ENCODE measurements at places on chromosomes 7 and 10. TPM values are rescaled to one million over a fixed set of nuclear protein-coding genes. Genes with fewer than 3 reads are reported as not detected.

Gene CLEC5A
- 1.1 TPM for total RNA-seq

GRCh38 chr10:101250136-101250535 lies 20.9 kb upstream of the LBX1 start:
- DNase-seq, result no peak

GRCh38 chr10:128230401-128230800 lies 104.2 kb upstream of the MKI67 start:
- DNase-seq, result no peak

DNA sequence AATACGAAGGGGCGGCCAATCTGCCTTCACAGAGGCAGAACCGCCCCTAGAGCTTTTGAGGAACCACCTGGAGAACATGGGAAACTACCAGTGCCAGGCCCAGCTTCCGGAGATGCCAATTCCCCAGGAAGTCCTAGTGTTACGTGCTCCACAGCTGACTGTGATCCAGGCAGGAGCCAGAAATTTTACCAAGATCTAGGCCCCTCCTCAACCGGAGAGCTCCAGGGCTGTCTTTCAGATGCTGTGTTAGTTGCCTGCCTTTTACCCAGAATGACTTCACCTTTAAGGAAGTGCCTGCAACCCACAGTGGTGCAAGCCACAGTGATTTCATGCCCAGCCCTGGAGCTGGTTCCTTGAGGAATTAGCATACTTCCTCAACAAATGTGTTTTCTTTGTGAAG lies 62.9 kb downstream of the ELMO1 start:
- DNase-seq, result no peak

DNA sequence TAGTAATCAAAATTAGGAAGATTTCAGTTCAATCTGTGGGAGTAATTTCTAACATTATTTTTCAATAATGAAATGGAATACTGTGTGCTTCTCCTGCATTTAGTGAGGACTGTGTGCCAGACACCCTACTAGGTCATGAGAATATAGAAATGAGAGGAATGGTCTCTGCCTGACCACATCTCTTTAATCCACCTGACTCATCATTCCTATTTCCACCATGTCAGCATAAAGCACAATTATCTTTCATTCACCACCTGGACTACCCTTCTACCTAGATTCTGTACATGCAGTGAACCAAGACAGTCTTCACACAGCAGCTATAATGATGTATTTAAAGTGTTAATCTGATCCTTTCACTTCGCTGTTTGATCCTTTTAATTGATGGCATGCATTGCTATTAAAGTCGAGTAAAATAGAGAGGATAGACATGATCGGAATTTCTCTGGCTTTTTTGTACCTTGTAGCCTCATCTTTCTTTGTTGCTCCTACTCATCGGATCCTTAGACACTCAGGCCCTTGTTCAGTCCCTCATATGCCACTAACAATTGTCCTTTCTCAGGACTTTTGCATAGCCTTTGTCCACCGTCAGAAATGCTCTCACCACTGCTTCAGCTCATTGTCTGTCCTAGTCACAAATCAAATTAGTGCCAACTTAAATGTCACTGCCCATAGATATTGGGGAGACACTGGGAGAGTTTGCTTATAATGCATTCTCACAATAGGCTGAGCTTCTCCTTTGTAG lies 1037.1 kb downstream of the REEP3 start:
- DNase-seq, result no peak

Gene PDSS1
- total RNA-seq, result 5.4 TPM

Gene AGMO
- 2.2 TPM for total RNA-seq

DNA sequence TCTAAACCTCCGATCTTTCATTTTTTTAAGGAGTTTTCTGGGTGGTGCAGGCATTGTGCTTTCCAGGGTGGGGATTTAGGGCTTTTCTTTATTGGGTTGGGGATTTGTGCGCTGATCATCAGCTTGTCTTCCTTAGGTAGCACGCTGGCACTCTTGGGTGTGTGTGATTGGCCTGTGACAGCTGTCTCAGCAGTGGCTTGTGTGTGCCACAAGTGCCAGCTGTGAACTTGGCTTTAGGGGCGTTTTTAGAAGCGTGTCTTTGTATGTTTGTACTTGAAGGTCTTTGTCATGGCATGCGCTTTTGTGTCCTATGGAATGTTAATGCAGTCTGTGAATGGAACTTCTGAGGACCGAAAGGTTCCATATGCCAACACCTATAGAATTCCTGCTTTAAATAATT lies 788 bp downstream of the AKAP9 start:
- no peak for DNase-seq

DNA sequence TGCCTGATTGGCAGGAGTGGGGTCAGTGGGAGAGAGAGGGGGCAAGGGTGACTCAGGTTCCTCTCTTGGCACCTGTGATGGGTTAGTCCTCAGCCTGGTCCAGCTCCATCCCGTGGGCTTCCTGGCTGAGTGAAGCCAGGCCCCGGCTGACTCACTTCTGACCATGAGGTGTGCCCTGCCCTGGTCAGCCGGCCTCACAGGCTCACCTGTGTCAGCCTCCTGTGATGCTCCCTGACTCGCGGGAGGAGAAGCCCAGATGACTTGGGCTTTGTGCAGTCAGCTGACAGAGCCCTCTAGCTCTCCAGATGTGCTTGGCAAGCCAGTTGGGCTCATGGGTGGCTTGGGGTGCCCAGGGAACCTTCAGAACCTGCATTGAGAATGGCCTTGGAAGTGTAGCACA lies 16.0 kb upstream of the PPIF start:
- no peak for DNase-seq

Gene OPN1SW
- total RNA-seq, result not detected

GRCh38 chr10:24664991-24665390 lies 58.7 kb downstream of the ARHGAP21 start:
- DNase-seq, result no peak

- no peak for DNase-seq
Measured at GRCh38 chr7:38677981-38678697, 47.0 kb upstream of the AMPH start.

DNA sequence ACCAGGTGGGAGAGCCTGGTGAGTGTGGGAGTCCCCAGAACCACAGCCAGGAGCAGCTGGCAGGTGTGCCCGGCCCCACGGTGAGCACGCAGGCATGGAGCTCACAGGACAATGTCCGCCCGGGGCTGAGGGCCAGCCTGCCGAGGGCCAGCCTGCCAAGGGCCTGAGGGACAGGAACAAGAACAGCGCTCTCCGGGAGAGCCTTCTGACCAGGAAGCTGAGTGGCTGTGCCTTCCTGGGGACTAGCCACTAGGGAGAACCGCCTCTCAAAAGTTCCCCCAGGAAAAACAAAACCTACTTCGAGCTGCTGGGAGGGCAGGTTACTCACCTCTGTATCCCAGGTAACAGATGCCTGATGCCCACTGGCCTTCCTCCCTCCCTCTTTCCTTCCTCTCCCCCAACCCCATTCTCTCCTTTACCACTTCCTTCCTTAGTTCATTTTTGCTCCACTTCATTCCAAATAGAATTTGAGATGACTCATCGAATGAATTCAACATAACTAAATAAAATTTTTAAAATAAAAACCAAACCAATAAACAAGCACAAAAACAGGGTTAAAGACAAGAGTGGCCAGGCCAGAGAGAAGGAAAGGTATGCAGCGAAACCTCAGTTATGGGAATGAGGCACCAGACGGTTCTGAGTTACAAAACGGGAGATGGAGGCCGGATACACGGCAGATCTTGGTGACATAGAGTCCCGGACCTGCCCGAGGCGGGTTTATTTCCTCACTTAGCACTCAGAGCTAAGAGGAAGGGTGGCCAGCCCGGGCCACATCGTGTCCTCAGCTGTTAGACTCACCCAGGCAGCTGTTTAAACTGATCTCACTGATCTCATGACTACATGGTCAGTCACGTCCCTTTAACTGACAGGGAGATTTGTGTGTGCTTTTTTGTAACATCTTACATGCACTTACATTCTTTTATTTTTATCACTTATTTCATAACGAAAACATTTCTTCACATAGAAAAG lies 128.5 kb downstream of the TNS3 start:
- DNase-seq, result peak; percentile 32

- no peak for DNase-seq
Measured at GRCh38 chr10:17548162-17548561, 69.0 kb downstream of the HACD1 start.

DNA sequence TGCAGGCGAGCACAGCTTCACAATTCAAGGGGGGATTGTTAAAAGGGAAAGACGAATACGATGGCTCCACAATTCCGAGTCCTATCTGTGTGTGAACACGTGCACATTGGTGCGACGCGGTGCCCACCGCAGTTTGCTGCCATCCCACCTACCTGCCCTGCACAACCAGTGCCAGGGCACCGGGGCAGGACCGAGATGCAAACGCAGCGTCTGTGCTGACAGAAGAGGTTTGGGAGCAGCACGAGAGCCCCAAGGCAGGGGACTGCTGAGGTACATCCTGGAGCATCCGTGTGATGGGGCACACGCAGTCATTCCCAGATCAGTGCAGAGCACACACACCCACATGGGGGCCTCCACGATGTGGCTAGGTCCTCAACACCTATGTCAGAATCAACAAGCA lies 221.3 kb downstream of the DNAJB6 start:
- DNase-seq, result no peak

- DNase-seq, result no peak
Measured at GRCh38 chr7:75756991-75757676, 14.9 kb downstream of the CCL26 start.

Gene ARHGAP19
- total RNA-seq, result 4.6 TPM

DNA sequence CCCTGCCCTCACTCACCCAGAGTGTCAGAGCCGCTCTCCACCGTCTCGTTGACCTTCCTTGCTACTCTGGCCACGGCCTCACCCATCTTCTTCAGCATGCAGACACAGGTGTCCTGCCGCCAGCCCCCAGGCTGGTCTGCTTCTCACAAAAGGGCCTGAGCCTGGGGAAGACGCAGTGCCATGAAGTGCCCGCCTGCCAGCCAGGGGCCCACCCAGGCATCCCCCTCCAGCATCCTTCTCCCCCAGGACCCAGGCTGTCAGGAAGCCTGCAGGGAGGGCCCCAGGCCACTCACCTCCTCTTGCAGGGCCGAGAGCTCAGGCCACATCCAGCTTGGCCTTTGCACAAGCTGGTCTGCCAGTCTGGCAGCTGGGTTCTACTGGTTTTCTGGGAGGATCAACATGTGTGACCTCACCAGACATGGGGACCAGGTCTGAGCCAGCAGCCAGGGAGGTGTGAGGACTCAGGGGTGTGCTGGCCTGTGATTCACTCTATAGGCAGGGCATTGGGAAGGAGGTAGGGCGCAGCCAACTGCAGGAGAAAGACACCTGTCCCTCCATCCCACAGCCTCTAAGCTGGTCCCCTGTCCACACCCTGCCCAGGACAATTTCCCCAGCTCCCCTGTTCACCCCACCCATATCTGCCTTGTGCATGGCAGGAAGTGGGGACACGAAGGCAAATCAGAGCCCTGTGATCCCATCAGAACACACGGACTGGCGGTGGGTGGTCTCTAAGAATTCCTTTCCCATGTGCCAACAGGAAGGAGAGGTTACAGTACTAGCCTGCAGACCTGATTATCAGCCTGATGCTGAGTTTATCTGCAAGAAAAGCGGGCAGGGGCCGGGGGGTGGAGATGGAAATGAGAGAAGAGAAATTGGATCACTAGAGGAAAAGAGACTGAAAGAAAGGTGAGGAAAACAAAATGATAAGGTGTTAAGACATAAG lies 5.7 kb downstream of the LRRC20 start:
- DNase-seq, result no peak

Gene PRDX3
- 201 TPM for total RNA-seq

DNA sequence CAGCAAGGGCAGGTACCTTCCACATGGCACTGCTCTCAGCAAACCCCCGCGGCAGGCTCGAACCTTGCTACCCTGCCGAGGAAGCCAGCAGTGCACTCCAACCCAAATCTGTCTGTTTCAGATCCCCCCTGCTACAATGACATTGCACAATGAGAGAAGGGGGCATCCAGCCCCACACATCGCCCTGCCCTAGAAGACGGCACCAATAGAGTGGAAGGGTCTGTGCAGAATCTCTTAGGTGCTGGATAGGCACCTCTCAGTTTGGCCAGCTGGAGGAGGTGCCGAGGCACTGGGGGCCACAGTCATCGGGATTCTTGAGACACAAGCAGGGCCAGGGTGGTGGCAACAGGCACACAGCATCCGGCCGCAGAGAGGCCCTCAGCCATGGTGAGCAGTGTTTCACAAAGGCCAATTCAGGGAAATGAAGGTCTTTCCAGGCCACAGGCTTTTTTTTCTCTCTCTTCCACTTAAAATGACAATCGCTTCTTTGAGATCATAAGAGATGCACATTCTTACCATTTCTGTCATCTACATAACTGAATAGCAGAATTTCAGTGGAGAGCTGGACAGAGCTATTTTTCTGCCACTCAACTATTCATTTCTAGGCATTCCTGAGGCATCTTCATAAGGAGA lies 281.3 kb downstream of the TNS3 start:
- no peak for DNase-seq

Gene SLC26A5
- total RNA-seq, result not detected

DNA sequence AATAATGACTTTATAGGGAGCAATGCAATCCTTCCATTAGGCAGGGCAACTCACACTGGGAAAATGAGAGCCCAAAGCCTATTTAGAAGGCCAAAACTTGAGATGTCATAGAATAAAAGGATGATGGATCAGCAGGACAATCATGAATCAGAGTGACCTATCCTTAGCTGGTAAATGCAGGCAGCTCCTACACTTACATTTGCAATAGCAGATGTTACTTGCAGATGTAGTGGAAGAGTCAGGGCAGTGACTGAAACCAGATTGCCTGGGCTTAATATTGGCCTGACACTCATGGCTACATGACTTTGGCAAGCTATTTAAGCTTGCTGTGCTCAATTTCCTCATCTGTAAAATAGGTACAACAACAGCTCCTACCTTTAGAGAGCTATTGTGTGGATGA lies 98.7 kb downstream of the PRTFDC1 start:
- DNase-seq, result no peak

DNA sequence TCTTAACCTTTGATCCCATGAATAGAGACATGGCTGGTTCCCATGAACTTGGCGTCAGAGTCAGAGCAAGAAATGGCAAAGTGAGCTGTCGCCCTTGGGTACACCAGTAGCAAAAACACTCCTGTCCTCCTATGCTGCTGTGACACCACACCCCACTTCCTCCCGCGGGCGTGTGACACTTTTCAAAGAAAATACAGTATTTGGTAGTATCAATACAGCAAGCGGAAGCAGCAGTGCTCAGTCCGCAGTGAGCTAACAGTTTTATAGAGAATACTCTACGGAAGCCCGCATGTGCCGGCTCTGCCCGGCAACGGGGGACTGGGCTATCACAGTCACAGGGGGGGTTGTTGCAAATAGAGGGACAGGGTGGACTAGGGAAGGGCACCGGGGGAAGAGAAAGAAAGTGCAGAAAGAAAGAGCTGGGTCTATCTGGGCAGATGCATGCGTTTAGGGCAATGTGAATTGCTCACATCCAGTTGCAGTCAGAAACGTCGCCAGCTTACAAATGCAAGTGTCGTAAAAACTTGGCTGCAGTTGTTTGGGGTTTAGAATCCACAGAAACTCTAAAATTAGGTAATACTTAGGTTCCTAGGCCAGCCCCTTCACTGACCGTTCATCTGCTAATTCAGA lies 49.8 kb downstream of the PRKCQ start:
- no peak for DNase-seq

Gene PRSS37
- not detected for total RNA-seq

- no peak for DNase-seq
Measured at GRCh38 chr7:18760046-18760445, 264.5 kb downstream of the HDAC9 start.

GRCh38 chr10:11975795-11976194 lies 66.8 kb downstream of the UPF2 start:
- DNase-seq, result no peak

Gene TMEM213
- not detected for total RNA-seq

Gene PNLIP
- total RNA-seq, result 1.1 TPM

Gene SPDYE2
- not detected for total RNA-seq

Gene TLL2
- total RNA-seq, result not detected

GRCh38 chr7:112707655-112708054 lies 82.5 kb downstream of the TMEM168 start:
- DNase-seq, result no peak

Gene NPC1L1
- total RNA-seq, result 0.24 TPM

- DNase-seq, result no peak
Measured at GRCh38 chr10:48523820-48524758, 80.8 kb downstream of the ARHGAP22 start.

Data from omental fat pad (tissue), 4 donors.